ENCODE measurements at places on chromosomes 2 and 18. TPM values are rescaled to one million over a fixed set of nuclear protein-coding genes. Genes with fewer than 3 reads are reported as not detected.

DNA sequence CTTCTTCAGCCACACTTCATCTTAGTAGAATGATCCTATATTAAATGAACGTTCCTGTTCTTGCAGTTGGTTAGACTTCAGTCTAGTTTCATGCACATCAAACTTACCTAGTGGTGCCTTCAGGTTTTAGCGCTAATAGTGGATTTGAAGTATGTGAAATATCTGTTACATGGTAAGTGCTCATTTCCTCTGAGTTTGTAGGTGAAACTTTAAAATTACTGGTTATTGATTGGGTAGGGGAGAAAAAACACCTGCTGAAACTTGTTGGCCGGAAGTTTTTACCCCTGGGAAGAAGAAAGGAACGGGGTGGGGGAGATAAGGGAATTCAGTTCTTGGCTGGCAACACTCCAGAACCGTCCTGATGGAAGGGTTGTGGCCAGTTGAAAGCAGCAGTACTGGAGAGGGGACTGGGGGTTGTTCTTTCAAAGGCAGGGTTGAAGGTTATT lies 112.8 kb downstream of the SPTBN1 start:
- DNase-seq = no peak

DNA sequence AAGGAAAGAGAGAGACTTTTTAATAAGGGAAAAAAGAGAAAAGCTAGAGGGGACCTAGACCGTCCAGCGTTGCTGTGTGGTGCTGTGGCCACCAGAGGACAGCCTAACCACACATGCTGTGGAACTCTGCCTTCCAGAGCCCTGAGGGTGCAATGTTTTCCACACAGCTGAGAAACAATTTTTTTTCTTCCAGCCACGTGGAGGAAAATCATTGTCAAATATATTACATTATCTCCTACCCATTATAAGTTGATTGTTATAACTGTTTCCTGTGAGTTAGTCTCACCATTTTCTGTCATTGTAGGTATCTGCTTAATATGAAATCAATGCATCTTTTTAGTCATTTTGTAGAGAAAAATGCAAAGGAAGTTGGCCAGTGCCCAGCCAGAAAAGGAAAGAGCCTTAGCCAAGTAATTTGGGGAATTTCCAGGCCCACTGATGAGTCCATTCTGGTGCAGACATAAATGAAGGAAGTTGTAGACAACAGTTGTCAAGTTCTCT lies 5.9 kb upstream of the MRPL19 start:
- DNase-seq = peak; percentile 28

C1GALT1C1L gene
- 2.3 TPM for total RNA-seq

GRCh38 chr2:54029721-54030395 lies 59.1 kb upstream of the PSME4 start:
- DNase-seq = peak; percentile 35

GRCh38 chr2:128543646-128544045 lies 225.0 kb upstream of the HS6ST1 start:
- no peak for DNase-seq

GRCh38 chr2:30382162-30382783 lies 64.8 kb upstream of the LCLAT1 start:
- DNase-seq = no peak

SOWAHC gene
- 24.9 TPM for total RNA-seq

DNA sequence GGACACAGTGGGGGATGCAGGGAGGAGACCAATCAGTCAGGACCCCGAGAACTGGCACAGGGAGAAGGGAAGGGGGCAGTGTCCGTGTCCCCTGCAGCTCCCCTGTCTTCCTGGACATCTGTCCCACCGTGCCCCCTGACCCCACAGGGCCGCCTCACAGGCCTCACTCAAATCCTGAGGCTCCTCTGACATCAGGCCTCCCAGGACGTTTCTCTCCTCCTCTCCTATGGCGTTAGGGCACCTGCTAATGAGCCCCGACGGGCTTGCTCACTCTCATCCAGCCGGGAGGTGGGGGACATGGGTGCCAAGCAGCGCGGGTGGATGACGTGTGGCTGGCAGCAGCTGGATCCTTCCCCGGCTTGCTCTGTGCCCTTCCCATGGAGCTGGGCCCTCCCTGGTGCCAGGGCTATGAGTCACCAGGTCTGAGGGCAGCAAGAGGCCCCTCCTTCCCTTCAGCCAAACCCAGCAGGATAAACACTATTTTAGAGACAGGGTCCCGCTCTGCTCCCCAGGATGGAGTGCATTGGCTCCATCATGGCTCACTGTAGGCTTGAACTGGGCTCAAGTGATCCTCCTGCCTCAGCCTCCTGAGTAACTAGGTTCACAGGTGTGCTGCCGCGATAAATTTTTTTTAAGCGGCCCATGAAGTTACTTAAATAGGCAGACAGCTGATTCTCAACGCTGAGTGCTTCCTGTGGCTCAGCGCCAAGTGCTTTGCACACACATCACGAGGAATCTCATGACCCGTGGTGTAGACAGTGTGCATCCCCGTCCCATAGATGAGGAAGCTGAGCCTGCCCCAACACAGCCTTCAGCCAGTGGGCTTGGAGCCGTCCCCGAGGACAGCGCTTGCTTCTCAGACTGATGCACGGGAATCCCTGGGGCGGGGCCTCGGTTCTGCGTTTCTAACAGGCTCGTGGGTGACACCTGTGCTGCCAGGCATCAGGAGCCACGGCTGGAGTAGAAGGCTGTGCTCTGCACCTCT lies 64.5 kb upstream of the HDAC4 start:
- no peak for DNase-seq

DNA sequence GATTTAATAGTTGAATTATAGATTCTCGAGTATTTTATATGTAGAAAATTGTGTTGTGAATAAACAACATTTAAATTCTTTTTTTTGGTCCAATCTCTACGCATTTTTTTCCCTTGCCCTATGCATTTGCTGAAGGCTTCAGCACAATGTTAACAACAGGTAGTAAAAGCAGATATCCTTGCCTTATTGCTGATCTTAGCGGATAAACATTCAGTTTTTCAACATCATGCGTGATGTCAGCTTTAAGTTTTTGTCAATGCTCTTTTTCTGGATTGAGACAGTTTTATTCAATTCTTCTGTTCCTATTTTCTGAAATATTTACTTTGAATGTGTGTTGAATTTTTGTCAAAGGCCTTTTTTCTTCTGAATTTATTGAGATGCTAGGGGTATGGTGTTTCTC lies 11.6 kb upstream of the OR6B3 start:
- DNase-seq = no peak

DNA sequence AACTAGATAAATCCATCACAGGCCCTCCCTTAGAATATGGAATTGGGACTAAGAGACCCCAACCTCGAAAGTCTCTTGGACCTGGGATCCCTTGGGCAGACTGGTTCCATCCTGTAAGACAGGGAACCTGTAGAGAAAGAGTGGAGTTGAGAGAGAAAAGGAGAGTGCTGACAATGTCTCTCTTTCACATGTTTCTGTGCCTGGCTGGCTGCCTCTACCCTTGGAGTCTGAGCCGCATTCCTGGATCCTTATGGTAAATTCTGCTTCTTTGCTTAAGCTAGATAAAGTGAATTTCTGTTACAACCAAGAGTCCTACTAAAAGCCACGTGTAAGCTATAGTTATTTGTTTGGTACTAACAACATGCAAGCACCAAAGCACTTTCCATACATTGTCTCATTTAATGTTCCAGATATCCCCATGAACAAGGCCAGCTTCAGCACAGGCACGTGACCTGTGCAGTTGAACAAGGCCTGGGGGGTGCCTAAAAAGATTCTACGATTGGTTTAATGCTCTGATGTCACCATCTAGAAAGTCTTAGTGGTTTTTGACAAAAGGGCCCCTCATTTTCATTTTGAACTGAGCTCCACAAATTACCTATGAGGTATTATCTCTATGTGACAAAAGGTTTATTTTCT lies 2.1 kb upstream of the PUM2 start:
- no peak for DNase-seq

CLEC4F gene
- total RNA-seq = 0.23 TPM

DNA sequence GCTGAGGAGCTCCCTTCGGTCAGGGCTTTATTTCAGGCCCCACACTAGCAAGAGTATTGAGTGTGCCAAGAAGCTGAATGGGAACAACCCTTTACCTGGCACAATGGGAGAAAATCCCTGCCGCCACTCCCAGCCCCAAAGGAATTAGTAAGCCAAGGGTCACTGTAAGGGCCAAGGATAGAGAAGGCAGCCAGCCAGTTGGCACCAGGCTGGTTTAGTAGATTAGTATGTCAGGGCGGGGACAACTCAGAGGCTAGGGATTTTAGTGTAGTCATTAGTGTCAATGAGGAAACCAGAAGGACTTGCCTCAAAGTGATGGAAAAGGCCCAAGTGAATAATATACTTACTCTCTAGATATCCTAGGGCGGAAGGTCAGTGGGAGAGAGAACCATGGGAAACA lies 34.9 kb upstream of the CYP26B1 start:
- no peak for DNase-seq

DNA sequence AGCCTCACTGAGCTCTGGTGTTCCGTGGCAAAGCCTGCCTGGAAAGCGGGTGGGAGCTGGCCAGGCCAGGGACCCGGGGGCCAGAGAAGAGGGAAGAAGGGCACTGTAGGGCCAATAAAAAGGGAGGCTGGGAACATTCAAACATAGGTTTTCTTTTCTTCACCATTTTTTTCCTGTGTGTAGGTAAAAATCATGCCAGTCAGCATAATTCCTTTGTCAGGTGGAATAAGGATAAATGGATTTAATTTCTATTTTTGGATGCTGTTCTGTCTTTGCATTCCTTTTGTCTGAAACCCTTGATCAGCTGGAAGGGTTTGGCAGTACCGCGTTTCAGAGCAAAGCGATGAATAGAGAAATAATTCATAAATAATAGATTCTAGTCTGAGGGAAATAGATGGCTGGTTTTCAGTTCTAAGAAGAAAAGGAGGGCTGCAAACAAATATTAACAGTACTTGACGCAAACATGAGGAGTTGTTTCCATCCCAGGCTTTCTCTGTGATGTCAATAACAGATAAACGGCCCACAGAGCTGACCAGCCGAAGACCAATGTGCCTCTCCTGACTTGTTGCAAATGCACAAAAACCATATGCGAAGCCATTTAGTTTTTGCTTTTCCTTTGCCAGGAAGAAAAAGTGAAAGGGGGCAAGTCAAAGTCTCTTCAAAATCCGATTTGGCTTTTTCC lies 384.4 kb downstream of the TSN start:
- DNase-seq = no peak

DNA sequence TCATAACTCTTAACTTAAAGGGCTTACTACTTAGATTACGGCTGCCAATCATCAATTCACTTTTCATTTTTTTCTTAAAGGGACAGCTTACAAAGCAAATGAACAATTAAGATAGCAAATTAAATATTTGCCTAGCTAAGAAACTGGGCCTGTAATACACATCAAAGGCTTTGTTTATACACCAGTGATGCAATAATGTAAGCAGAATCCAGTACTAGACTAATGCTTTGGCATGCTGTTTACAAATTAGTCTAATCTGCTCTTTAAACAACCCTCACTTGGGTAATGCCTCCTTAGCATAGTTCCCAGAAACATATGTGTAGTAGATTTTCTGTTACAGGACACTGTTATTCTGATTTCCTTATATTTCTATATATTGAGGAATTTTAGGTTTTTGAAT lies 105.8 kb downstream of the ARHGAP28 start:
- DNase-seq = no peak

- DNase-seq = no peak
These were observed 325.6 kb upstream of the TNP1 start for GRCh38 chr2:217185265-217185995.

- no peak for DNase-seq
These were observed 253.2 kb upstream of the SP5 start for GRCh38 chr2:170461889-170462288.

GRCh38 chr2:159035790-159036411 lies 67.5 kb downstream of the TANC1 start:
- peak; percentile 89 for DNase-seq

GRCh38 chr2:104502901-104503300 lies 351.0 kb upstream of the POU3F3 start:
- DNase-seq = no peak

C2orf78 gene
- 0.91 TPM for total RNA-seq

- no peak for DNase-seq
These were observed 833.0 kb downstream of the TMEM182 start for GRCh38 chr2:103594823-103595222.

- DNase-seq = no peak
These were observed 1033.0 kb upstream of the PIK3C3 start for GRCh38 chr18:40921845-40922629.

AQP4 gene
- 8.4 TPM for total RNA-seq
